ENCODE measurements at places on chromosomes 1 and 21.

- DNase-seq, result no peak
Observed at GRCh38 chr1:106746448-106747085, 309.9 kb upstream of the PRMT6 start.

DNA sequence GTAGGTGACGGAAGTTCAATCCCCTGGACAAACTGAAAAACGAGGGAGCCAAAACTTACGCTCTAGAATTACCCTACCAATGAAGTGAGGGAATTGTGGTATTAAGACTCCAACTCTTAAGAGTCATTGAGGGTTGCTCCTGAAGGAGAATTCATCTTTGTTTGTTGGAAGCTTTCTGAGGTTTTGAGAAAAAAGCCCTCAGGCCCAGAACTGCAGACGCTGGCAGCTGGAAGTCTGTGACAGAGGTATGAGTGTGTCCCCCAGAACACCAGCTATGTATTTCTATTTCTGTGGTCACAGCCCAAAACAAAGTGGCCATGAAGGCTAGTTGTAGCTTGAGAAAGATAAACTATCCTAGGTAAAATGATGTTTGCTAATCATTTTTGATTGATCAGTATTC is 438.8 kb upstream of the B3GALT2 start:
- no peak for DNase-seq

DNA sequence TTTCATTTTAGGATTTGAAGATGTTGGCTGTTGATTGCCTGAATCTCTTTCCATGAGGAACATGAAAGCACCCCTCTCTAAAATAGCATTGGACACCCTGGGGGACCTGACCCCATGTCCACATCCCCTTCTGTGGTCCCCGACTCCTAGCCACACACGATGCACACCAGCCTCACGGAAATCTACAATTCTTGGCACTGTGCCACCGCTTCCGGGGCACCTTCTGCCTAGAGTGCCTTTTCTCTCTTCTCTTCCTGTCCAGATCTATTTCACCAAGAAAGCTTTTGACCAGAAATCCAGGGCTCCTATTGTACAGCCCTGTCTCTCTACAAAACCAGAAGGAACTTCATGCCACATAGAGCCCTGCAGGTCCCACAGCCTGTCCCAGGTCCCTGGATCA is 50.3 kb downstream of the MYSM1 start:
- no peak for DNase-seq

GRCh38 chr1:121522061-121522759 is 337.4 kb downstream of the SRGAP2C start:
- DNase-seq, result no peak

GRCh38 chr21:17987382-17988101 is 168.4 kb upstream of the C21orf91 start:
- no peak for DNase-seq

GRCh38 chr1:214213136-214213535 is 67.8 kb upstream of the SMYD2 start:
- no peak for DNase-seq

GRCh38 chr1:156160743-156161171 is 7.4 kb downstream of the SEMA4A start:
- no peak for DNase-seq

GRCh38 chr1:12230549-12231275 is 882 bp downstream of the VPS13D start:
- no peak for DNase-seq

GRCh38 chr1:67768480-67768879 is 64.8 kb downstream of the GNG12 start:
- no peak for DNase-seq

- no peak for DNase-seq
Observed at GRCh38 chr1:31587720-31588423, 11.6 kb downstream of the TINAGL1 start.

DNA sequence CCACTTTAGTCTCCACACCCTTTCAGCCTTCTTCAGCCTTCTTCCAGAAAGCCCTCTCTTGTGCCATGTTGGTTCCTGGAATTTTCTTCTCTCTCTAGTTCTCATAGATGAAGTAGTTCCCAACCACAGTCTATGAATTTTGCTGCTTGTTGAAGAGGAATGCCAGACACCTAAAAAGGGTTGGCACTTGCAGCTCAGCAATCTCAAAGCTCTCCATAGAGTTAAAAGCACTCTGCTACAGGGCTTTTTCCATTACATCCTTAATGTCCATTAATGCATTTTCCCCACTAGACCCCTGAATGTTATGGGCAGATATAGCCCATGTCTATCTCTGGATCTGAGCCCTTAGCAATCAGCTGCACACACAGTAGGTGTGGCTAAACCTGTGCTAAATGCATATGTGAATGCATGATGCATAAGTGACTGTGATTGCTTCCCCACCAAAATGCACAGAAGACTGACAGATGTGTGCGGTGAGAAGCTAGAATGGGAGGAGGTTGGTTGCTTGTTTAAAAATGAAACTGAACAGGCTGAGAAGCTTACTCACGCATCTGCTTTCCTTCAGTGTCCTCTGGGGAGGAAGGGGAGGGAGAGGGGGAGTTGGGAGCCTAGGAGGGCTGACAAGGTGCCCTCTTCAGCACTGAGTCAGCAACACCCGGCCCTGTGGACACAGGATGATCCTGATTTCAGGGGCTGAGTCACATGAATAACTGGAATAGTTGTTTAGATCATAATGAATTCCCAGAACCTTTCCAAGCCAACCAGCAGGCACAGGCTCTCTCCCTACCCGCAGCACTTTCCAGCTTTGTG is 146.1 kb upstream of the FGGY start:
- DNase-seq, result no peak

- no peak for DNase-seq
Observed at GRCh38 chr1:188350104-188350503, 1521.4 kb downstream of the PLA2G4A start.

DNA sequence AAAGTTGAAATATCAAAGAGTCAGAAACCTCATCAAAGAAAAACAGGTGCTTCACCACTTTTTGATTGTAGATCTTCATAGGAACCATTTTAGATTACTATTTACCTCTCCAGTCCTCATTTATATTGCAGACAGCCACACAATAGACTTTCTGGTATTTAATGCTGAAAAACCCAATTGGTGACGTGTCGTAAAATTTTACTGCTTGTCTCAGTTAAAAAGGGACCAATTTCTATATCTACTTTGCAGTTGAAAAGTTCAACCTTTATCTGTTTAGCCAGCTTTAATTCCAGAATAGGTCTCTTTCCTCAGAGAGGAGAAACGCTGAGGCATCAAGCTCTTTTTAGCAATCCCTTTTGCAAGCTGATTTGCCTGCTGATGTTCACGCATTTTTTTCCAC is 1722.4 kb downstream of the PLA2G4A start:
- DNase-seq, result no peak

- DNase-seq, result no peak
Observed at GRCh38 chr21:26810676-26811415, 34.4 kb downstream of the ADAMTS1 start.

DNA sequence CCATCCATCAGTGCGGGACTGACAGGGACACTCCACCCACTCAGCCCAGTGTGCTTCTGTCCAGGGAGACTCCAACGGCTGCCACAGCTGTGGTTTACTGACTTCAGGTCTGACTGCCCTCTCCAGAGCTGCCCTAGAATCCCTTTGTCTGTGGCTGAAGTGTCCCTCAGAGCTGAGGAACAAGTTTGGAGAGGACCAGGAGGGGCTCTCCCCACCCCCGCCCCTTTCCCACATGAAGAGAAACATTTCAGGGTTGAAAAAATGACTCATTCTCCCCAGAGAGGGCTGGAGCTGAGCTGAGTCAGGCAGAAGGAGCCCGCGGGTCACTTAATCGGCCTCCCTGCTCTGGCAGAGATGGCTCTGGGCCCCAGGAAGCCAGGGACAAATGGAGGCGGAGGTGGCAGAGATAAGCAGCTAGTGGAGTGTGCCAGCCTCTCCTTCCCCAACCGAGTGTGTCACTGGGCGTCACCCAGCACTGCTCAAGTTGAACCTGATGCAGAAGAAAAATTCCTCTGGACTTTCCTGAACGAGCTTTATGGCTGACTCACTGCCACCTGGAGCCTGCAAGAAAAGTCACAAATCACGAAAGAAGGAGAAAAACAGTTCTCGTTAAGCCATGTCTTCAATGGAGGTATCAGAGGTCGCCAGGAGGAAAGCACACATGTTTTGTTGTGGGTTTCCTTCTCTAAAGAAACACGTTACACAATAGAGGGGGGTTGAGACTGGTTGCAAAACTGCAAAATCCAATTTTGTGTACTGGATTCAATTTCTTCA is 34.3 kb upstream of the ECE1 start:
- DNase-seq, result peak; percentile 40

DNA sequence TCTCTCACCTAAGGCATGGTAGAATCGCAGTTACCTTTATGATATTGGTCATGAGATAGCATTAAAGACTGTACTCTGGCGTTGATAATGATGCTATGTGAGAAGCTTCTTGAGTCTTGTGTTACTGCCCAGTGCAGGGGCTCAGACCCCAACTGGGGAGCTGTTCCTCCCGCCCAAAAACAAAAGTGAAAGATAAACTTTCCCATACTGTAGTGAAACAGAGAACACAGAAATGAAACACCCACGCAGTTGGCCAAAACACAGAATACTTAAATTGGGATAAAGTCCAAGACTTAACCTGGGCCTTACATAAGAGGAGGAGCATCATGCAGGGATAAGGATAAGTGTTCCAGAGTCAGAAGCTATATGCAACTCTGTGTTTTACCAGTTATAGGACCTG is 130.6 kb downstream of the HHIPL2 start:
- no peak for DNase-seq

DNA sequence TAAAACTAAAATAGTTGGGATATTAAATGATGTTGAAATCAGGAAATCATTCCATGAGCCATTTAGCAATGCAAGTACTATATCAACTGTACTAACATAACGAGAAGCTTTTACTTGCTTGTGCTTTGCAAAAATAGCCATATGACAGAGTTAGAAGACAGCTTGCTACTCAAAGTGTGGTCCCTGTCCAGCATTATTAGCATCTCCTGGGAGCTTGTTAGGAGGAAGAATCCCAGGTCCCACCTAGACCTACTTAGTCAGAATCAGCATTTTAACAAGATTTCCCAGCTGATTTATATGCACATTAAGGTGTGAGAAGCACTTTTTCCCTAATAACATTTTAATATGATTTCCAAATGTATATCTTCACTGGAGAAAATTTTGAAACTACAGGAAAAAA is 4.7 kb downstream of the PRKACB start:
- DNase-seq, result no peak

DNA sequence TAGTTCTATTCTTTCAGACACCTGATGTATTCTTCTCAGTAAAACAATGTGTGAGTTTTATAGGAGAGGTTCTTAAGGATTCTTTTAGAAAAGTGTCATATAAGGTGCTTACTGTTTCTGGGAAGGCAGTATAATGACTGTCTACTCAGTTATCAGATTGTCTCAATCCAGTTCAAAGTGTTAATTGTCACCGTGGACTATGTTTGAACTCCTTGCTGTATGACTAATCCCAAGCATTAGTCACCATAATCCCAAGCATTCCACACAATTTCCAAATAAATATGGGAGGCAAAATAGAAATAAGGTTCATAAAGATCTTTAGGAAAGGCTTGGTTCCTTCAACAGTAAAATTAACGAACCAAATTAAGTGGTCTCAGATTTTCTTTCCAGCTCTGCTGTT is 342.1 kb upstream of the NR5A2 start:
- no peak for DNase-seq

DNA sequence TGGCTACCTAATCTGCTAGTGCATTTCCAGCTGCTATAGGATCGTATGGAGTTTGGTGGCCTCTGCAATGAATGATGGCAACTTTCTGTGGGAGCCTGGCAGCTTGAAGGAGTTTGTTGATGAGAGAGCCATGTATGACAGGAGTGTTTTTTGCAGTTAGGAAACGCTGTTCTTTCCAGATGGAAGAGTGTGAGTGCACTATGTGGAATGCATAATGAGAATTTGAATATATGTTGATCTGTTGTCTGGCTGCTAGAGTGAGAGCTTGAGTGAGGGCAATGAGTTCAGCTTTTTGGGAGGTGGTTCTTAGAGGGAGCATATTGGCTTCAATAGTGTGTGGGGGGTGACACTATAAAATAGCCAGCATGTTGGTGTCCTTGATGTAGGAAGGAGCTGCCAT is 51.0 kb upstream of the APOBEC4 start:
- DNase-seq, result no peak

GRCh38 chr1:93177991-93178390 is 2.2 kb downstream of the TMED5 start:
- DNase-seq, result no peak

- peak; percentile 34 for DNase-seq
Observed at GRCh38 chr1:173205146-173206051, 1.7 kb downstream of the TNFSF4 start.

DNA sequence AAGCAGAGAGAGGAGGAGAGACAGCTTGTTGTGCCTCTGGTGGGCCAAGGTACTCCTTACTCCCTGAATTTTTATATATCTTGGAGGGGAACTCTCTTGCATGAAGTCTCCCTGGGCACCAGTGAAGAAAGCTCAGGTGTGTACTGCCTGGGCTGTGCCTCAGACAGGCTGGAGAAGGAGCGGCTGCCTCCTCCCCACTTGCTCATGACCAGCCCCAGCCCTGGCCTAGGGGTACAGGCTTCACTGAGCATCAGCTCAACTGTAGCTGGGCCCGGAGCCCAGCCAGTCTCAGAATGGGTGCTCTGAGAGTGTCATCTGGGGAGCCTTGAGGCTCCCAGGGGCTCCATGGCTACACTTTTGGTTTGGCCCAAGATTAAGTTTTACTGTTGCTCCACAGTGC is 44.8 kb upstream of the TENT5C start:
- DNase-seq, result no peak

DNA sequence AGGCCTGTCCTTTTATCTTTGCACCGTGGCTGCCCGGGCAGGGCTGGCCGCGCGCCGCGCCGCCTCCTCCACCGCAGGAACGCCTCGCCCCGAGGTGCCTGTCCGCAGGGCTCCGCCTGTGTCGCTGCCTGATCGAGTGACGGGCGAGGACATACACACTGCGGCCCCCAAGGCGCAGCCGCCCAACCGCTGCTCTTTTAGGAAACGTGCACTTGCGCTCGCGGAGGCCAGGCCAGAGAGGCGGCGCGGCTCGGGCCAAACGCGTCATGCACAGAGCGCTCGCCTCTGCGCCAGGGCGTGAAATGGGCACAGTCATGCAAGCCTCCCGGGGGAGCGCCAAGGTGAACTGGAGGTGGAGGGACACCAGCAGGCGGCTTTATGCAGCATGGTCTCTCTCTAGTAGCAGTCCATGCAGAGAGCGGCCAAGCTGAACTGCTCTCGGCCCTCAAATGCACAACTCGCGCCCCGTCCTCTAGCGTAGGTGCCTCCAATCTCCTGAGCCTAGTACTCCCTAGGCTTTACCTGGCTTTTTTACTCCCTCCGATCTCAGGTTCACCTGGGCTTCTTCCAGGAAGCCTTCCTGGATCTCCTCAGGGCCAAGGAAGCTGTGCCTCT is 12.9 kb downstream of the TRABD2B start:
- DNase-seq, result no peak

DNA sequence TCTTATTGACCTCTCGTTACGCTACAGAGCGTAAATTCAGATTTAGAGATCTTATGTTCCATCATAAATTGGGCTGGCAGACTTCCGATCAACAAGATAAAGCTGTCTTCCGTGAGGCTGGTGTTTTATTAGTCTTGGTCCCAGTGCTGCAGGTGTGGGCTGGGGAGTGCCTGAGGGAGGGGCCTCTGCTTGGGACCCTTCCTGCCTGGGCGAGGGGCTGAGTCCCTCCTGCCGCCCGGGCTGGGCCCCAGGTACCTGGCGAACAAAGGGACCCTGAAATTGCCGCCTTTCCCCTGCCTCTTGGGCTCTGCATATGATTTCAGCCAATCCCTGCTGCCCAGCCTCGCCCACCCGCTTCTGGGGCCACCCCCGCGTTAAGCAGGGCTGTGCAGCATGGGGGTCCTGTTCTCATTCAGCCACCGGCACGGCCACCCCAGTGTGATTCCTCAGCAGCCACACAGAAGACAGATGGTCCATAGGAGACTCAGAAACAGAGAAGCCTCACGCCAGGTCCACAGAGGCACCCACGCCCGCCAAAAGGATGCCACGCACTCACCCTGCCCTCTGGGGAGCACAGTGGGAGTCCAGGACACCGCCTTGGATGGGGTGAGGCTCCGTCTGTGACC is 6.1 kb upstream of the SAMD11 start:
- DNase-seq, result no peak

Data from central memory CD4-positive, alpha-beta T cell (primary cell).